ENCODE measurements at places on chromosomes 12 and 14.

DNA sequence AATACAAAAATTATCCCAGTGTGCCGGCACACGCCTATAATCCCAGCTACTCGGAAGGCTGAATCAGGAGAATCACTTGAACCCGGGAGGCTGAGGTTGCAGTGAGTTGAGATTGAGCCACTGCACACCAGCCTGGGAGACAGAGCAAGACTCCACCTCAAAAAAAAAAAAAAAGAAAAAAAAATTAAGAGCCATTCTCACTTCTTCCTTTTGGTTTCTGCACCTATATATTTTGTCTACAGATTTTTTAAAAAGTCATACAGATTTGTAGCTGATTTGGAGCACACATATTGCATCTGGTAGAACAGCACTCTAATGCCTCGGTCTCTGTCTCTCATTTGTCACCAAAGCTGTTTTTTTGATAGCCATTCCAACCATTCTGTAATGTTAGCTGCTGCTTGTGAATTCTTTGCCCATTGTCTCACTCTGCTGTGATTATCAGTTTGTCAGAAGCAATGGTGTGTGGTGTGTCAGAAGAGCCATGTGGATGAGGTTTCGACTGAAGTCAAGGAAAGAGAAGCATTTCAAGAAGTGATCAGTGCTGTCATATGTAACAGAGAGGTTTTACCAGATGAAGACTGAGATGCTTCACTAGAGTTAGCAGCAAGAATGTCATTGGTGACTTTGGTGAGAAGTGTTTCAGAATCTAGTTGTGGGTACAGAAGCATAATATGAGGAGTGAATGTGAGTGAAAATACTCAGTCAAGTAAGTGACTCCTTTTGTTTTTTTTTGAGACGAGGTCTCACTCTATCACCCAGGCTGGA is 8.7 kb upstream of the KTN1 start:
- DNase-seq, result no peak

DNA sequence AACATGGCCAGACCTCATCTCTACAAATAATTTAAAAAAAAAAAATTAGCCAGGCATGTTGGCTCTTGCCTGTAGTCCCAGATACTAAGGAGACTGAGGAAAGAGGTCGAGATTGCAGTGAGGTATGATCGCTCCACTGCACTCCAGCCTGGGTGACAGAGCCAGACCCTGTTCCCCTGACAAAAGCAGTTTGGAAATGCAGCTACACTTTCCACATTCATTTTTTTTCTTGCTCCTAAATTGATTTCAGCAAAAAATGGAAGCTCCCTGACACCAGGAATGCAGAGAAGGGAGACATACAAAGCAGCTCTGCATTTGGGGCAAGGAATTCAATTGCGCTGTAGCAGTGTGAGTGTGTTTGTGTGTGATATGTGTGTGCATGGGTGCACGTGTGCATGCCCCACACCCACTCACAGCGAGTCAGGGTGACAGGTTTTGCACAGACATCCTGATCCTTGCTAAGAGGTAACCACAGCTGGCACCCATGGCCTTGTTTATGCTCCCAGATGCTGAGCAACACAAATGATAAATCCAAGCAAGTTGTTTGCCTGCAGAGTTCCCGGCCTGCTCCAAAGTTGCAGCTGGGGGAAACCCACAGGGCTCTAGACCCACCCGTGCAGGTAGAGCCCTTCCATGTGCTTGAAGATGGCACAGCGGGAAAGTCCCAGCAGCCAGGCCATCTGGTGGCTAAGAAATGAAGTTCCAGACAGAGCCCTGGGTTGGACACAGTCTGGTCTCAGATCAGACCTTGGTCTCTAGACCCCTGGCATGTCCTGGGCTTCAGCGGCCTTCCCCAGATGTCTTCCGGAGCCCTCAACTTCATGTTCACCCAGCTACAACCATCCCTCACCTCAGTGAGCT is 25.9 kb upstream of the BDKRB2 start:
- DNase-seq, result no peak

DNA sequence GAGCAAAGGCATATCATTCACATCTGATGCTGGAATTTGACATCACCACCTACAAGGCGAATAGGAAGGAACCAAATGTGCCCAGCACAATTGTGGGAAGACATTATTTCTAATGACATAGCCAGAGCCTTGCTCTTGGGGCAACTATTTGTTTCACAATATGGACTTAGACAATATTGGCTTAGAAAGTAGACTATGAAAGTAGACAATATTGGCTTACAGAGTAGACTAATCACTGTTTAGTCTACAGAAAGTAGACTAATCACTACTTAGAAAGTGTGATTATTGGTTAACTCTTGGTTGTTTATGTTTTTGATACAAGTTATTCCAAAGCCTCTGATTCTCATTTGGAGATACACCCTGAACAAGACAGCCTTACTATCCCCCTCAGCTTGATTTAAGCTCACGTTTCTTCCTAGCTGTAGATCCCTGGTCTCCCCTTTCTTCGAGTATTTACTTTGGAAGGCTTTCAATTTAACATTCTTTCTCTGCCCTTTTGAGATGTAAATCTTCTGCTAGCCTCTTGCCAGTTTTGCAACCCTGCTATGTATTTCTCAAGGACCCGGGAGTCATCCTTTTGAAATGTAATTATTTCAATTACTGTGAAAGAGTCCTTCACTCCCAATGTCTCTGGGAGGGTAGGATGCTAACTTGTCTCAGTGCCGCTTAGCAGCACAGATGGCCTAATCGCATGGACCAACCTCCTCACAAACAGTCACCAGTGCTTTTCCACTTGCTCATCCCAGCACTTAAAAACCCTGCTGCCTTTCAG is 843.2 kb downstream of the GALC start:
- no peak for DNase-seq

DNA sequence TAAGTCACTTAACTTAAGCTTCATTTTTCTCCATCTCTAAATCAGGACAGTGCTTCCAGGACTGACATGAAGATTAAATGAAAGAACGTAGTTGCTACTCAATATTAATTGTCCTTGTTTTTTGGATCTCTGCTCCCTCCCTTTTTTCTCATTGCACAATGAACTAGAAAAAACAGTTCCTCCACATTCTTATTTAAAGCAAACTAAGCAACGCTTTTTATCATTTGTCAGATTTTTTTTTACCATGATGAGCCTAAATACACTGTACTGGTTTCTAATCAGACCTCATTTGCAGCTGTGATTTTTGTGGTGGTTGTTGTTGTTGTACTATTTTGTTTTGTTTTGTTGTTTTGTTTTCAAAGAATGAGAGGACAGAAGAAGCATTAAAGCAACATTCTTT is 23.2 kb upstream of the PARP11 start:
- no peak for DNase-seq

DNA sequence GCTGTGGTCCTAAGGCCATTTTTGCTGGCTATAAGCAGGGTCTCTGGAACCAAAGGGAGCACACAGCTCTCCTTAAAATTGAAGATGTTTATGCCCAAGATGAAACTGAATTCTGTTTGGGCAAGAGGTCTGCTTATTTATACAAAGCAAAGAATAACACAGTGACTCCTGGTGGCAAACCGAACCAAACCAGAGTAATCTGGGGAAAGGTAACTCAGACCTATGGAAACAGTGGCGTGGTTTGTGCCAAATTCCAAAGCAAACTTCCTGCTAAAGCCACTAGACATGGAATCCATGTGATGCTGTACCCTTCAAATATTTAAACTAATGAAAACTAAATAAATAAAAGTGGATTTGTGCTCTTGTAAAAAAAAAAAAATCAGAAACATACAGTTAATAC is 29.6 kb upstream of the BICDL1 start:
- DNase-seq, result no peak

- DNase-seq, result no peak
These were observed 98.4 kb downstream of the GTF2A1 start for GRCh38 chr14:81122326-81122725.

DNA sequence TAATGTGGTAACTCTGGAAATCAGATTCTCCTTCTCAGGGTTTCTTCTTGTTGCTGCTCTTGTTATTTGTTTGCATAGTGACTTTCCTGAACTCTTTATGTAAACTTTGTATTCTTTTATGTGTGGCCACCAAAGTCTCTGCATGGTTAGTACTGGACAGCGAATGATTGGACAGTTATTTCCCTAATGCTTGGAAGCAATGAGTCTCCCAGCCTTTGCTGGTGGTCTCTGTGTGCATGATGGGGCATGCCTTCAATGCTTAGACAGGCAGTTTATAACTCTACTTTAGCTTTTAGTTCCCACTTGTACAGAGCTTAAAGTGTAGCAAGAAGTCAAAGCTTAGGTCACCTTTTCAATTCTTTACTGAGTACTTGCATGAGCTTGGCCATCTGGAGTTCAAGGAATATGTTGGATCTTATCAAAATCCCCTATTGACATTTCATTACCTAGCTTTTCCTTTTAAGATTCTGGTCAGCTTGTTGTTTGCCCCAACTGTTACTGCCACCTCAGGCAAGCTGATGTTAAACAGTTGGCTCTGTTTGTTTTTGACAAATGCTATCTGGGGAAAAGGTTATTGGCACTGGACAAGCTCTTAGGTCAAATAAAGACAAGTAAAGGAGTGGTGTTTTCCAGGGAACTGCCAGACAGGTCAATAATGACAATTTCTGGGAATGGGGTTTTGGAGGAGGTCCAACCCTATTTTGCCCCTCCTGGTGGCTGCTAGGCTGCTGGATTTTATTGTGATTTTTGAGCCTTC is 12.3 kb downstream of the CCDC91 start:
- no peak for DNase-seq

GRCh38 chr12:26773313-26774104 is 59.5 kb downstream of the ITPR2 start:
- no peak for DNase-seq

DNA sequence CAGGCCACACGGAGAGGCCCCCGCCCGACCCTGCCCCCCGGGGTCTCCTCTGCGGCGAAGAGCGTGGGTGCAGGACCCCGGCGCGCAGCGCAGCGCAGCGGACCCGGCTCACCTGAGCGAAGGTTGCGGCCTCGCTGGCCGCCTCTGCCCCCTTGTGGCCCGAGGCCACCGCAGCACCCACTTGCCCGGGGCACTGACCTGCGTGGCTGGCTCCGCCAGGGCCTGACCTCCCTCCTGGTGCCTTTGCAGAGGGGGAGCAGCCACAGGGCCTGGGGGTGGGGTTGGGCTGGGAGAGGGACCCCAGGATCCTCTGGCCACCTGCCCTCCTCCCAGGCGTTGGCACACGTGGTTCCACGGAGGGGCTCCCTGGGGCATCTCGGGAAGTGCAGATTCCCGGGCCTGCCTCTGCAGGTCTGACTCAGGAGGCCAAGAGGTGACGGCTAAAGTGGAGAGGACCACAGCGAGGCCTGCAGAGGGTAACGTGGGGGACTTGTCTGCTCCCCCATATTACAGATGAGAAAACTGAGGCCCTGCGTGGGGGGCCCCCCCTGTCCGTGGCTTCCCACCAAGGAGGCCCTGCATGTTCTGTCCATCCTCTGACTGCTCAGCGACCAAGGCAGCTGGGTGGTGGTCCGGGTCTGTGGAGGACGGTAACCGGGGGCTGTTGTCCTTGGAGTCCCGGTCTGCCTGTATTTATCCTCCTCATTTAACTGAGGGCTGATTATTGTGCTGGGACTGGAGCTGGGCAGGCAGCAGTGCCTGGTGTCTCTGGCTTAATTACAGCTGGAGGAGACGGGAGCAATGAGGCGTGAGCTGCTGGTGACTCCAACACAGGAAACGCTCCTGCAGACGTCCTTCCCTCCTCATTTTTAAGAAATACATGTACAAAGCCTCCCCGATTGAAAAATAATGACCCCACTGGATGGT is 67.9 kb upstream of the BEGAIN start:
- peak; percentile 34 for DNase-seq

DNA sequence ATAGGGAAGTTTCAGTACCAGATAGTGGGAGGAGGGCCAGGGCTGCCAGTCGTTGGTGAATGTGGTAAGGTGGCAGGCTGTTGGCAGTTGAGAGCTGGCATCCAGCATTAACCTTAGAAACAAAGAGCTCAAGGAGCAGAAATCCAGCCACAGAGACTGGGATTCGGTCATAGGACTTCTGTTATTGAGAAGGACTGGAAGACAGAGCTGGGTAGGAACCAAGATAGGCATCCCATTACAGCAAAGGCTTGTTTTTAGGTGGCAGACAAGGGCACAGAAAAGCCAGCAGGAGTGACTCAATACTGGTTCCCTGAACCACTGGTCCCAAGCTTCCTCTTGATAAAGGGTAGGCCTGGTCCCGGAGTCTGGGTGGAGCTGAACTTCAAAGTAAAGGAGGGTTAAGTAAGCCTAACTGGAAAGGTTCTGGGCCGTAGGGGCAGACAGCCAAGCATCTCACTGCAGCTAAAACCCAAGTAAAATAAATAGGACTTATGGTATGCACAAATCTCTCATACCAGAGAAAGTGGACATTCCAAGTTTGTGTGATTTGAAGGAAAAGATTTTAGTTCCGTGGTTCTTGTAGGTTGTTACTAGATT is 147.9 kb downstream of the ETV6 start:
- DNase-seq, result no peak

GRCh38 chr12:20624718-20625117 is 70.4 kb upstream of the SLCO1C1 start:
- DNase-seq, result no peak

DNA sequence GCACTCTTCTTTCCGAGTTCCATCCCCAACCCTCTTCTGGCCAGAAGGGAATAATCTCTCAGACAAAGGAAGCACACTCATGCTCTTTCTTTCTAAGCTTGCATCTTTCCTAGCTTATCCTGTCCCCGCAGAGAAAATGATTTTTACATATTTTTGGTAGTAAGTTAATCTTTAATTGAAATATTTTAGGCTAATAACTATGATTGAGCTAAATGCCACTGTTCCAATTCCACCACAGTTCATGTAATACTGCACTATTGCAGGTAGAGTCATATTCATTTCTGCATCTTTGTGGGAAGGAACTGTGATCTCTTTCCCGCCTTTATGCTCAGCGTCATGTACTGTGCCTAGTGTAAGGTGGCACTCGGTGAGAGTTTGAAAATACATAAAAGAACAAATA is 158.9 kb upstream of the FOXG1 start:
- DNase-seq, result no peak

DNA sequence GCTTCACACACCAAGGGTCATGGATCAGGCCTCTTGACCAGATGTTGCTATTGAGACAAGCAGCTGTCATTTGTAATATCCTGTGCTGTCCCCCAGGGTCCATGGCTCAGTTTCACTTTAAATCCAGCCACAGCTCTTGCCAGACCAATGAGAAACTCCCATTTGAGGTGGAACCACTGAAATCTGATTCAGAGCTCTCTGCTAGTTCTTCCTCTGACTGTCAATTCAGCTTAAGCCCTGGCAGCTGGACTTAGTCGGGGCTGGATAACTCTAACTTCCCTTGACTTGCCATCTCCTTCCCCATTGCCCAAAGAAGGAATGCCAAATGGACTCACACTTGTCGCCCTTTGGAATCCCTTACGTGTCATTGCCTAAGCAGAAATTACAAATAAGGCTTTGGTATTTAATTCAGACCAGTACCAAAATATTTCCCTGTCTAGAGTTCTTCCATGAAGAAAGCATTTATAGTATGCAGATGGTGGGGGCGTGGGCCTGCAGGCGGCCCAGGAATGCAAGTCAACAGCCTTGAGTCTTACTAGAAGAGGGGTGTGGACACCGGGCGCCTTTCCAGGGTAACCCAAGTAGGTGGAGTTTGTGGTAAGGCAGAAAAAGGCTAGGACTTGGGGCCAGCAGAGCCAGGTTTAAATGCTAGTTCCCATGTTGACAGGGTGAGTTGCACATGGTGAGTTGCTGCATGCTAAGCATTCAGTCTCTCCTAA is 96.9 kb upstream of the TMPO start:
- no peak for DNase-seq

- DNase-seq, result no peak
These were observed 587.5 kb downstream of the BCL11B start for GRCh38 chr14:98684468-98684867.

All from activated CD4-positive, alpha-beta T cell treated with anti-CD3 and anti-CD28 coated beads for 1 hour (primary cell).